Renal pelvis (tissue), 12 donors: ENCODE measurements at places on chromosomes 3 and 15. TPM values are rescaled to one million over a fixed set of nuclear protein-coding genes. Genes with fewer than 3 reads are reported as not detected.

Gene HESX1
- 2.9 TPM for polyA plus RNA-seq

Gene KBTBD8
- 1.5 TPM for polyA plus RNA-seq

Gene METTL6
- polyA plus RNA-seq, result 29.5 TPM

Gene GOLGA8J
- 1.8 TPM for polyA plus RNA-seq

Gene MB21D2
- 15.4 TPM for polyA plus RNA-seq

Gene MFN1
- polyA plus RNA-seq, result 74.4 TPM

- no peak for DNase-seq
Measured at GRCh38 chr15:29569533-29570092, 252.7 kb downstream of the TJP1 start.

GRCh38 chr3:39445927-39446326 is 21.6 kb upstream of the MOBP start:
- no peak for DNase-seq

GRCh38 chr3:144109944-144110343 is 138.3 kb downstream of the DIPK2A start:
- DNase-seq, result no peak

GRCh38 chr3:141082064-141082463 is 30.9 kb downstream of the SPSB4 start:
- DNase-seq, result no peak

DNA sequence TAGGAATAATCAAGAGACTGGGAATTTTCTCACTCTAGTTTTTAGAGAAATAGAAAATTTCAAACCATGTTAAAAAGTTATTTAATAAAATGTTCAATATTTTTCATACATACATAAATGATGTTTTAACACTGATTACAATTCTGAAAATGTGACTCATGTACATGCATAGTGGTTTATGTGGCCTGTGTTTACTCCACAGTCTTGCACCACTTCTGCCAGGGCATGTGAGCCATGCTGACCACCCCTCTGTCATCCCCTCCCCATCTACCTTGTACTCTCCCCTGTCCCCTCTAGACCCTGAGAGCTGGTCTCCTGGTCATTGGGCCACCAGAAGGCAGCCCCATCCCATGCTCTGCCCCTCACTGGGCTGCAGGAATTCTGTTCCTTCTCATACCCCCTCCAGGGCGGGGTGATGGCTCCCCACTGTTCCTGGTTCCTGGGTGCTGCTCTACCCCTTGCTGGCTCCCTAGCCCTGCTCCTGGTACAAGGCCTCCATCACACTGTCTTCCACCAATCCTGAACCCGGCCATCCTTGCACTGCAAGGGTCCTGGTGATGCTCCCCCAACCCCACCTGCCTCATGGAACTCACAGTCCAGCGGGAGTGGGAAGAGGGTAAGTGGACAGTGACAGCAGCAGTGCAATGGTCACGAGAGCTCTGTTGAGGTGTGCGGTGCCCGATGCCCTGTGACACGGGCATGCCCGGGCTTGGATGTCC is 24.2 kb upstream of the SLC41A3 start:
- no peak for DNase-seq

- no peak for DNase-seq
Measured at GRCh38 chr3:71978150-71978721, 193.3 kb upstream of the PROK2 start.

GRCh38 chr15:78369161-78369560 is 29.0 kb downstream of the CRABP1 start:
- DNase-seq, result no peak

- DNase-seq, result no peak
Measured at GRCh38 chr15:98134905-98135304, 174.4 kb downstream of the ARRDC4 start.

DNA sequence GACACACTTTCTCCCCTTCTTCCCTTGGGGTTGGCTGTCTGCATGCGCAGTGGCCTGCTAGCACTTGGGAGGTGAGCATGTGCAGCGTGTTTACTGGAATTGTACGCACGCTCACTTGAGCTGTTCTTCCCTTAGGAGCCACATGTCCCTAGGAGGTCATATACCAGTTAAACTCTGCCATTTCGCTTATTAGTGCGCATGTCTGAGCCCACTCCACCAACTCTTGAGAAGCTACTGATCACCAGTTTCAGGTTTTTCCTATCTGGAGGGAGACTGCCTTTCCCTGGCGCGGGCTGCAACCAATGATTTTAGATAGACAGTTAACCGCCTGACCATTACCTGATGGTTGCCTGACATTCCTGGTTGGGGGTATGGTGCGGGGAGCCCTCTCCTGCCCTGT is 47.6 kb upstream of the SPPL2A start:
- no peak for DNase-seq

GRCh38 chr3:65005486-65005885 is 317.7 kb upstream of the ADAMTS9 start:
- DNase-seq, result no peak

DNA sequence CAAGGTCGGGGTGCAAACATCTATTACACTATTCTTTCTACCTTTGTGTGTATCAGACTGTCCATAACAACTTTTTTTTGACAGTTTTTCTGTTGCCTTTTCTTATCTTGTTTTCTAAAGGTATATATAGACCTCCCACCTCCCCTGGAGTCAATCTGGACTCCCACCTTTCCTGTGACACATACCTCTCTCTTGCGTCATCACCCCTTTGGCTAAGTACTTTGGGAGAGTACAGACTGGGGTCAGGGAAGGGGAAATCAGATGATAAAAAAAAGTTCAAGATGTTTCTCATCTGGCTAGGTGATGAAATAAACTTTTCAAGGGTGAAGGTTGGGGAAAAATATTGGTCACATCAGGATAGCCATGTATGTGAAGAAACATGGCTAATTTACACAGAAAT is 17.2 kb downstream of the TSPAN3 start:
- no peak for DNase-seq

DNA sequence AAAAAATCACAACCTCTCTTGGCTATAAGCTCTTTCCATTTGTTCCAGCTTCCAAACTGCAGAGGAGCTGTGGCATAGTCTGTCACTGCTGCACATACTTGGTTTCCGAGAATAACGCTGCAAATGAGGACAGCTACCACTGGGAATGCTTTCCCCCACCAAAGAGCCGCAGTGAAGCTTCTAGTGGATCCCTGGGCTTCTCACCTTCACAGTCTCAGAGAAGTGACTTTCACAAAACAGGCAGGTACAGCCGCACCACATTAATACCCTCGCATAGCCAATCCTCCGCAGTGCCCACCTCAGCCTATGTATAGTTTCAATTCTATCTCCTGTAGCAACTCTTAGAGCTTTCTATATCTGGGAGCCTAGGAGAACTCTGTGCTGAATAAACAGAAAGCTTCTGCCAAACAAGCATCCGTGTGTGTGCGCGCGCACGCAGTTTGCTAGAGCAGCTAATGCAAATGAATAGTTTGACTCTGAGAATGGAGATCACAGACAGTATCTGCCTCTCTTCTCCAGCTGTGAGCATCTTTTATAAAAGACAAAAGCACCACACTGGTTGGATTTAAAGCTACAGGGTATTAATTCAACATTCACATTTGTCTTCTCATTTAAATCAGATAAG is 81.9 kb upstream of the PLXND1 start:
- DNase-seq, result peak; percentile 51

GRCh38 chr3:132332508-132332907 is 15.3 kb downstream of the ACP3 start:
- DNase-seq, result no peak

DNA sequence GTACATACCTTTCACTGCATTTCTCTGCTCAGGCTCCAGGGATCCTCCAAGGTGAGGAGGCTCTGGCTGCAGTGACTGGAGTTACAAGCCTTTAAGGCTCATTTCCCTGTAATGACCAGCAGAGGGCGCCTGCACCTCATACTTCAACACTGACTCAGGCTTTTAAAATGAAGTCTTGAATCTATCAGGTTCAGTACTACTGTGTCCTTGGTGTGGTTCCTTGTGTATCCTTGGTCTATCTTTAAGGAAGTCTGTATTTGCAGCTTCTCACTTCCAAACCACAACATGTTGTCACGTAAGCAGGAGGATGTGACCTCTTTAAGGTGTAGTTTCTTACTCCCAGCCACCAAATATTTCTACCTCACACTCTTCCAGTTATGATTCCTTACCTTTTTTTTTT is 122.5 kb upstream of the ZBED2 start:
- peak; percentile 85 for DNase-seq

DNA sequence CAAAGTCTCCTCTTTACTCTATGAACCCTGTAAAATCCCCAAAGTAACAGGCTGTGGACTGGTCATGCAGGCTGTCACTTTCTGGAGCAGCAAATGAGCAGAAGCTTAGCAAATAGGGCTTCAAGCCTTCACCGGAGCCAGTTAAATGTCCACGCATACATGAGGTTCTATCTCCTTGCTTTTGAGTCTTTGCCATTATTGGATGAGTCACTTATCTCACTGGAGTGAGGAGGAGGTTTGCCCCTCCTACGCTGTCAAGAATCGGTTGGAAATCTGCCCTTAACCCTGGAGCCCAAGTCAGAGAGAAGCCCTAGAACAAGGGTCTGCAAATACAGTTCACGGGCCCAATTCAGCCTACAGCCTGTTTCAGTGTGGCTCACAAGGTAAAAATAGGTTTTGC is 126.1 kb upstream of the CTNNB1 start:
- DNase-seq, result no peak

DNA sequence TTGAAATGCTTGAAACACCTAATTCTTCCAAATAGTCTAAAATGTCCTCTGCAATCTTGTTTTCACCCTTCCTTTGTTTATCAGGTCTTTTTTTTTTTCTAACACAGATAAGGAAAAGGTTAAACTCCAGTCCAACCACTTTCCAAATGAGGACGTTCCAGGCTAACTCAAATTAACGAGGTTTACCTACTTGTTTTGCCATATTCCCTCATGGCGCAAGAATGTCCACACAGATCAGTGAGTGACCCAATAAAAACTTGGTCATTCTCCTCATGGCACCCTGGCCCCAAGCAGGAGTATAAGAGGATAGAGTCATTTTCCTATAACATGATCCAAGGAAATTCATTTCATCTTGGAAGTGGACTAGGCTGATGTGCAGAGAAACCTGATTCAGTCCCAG is 6.6 kb upstream of the LIPC start:
- DNase-seq, result no peak

GRCh38 chr3:63470745-63471144 is 181.7 kb upstream of the SNTN start:
- DNase-seq, result no peak

DNA sequence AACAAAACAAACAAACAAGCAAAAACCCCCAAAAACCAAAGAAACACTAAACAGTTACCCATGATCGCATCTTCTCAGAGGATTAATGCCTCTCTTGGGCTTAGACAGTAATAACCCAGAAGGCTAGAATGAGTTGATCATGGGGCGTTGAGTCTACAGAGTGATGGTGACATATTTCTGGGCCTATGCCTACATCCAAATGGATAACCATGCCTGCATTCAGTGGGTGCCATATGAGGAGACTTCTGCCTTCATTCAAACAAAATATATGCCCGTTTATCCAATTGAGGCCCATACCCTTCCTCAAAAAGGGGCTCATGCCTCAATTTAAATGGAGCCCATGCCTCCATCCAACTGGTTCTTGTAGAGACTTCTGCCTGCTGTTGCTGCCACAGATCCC is 284.0 kb downstream of the EPHB1 start:
- no peak for DNase-seq

DNA sequence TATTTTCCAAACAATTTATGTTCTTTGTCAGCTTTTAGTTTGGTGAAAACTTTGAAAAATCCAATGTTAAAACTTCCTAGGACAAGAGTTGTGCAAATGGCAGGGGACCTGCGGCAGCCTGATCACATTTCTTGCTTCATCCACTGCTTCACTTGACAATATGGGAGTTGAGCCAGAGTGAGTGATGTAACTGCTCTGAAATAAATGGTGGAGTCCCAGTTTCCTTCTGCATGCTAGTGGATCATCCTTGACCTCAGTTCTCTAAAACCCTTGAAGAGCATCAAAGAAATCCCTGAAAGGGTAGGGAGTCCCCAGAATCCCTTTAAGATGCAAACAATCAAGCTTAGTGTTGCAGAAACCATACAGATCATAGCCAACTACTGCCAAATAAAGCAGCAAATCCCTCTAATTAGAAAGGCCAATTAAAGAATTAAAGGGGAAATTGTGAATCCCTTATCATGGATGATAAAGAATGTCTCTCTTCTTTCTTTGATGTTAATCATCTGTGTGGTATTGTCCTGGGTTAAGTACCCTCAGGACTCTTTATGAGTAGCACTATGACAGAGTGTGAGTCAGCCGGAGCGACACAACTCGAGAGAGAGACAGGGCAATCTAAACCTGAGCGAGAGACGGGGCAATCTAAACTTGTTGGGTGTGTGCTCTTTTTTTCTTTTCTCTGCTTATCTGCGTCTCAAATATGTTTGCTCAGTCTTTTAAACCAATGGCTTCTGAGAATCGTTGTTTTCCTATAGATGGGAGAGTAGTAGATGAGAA is 41.8 kb upstream of the GAP43 start:
- no peak for DNase-seq

- DNase-seq, result no peak
Measured at GRCh38 chr15:60679256-60679655, 200.3 kb upstream of the ICE2 start.

- DNase-seq, result no peak
Measured at GRCh38 chr15:98953968-98954367, 53.6 kb downstream of the PGPEP1L start.

- no peak for DNase-seq
Measured at GRCh38 chr3:38588371-38588971, 61.0 kb downstream of the SCN5A start.

DNA sequence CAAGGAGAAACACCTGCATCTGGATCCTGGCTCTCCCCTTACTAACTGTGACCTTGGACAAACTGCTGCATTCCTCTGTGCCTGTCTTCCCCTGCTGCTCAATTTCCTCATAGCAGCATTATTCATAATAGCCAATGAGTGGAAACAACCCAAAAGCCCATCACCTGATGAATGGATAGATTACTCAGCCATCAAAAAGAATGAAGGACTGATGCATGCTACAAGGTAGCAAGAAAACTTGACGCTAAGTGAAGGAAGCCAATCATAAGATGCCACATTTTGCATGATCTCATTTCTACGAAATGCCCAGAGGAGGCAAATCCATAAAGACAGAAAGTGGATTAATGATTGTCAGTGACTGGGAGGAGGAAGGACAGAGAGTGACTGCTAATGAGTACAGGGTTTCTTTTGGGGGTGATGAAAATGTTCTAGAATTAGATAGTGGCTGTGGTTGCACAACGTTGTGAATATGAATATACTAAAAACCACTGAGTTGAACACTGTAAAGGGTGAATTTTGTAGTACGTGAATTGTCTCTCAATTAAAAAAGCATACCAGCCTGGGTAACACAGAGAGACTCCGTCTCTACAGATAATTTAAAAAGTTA is 11.2 kb downstream of the IGDCC4 start:
- DNase-seq, result no peak

DNA sequence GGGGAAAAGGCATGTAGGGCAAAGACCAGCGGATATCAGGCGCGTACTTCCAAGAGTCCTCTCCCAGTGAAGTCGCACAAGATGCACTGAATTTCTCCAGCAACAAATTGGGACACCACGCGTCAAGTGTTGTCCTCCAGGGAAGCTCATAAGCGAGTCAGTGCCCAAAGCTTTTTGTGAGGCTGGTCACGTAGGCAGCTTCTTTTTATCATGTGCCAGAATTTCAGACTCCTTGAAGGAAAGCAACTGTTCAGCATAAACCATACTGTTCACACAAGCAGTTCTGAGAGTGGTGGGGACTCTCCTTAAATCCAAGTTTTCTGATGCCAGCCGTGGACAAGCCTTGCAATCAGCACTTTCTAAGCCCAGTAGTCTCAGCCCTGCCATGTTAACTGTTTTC is 10.1 kb upstream of the FSTL1 start:
- no peak for DNase-seq

GRCh38 chr3:82960379-82960778 is 1198.9 kb upstream of the GBE1 start:
- no peak for DNase-seq

- DNase-seq, result no peak
Measured at GRCh38 chr3:42718338-42718737, 15.7 kb upstream of the HHATL start.
